ENCODE measurements at places on chromosomes 7 and 10.

GRCh38 chr7:34107276-34107675 is 201.9 kb downstream of the BMPER start:
- H3K4me1 ChIP-seq, result peaks cover 4% of the 10 kb centered on the region
- no peaks in the 10 kb centered on the region for H3K36me3 ChIP-seq
- H3K27me3 ChIP-seq, result no peaks in the 10 kb centered on the region

- H3K4me1 ChIP-seq, result no peaks in the 10 kb centered on the region
- H3K27me3 ChIP-seq, result no peaks in the 10 kb centered on the region
- H3K27ac ChIP-seq, result no peak within 1 kb of the TSS
- no peak within 1 kb of the TSS for H3K4me3 ChIP-seq
- H3K36me3 ChIP-seq, result no peaks in the 10 kb centered on the region
These were observed at the start of gene ADGRA1 for GRCh38 chr10:133087679-133088178. Gene ADGRA1 (plus strand): TSS chr10:133087924. CDS start chr10:133088910, 986 bp downstream.

DNA sequence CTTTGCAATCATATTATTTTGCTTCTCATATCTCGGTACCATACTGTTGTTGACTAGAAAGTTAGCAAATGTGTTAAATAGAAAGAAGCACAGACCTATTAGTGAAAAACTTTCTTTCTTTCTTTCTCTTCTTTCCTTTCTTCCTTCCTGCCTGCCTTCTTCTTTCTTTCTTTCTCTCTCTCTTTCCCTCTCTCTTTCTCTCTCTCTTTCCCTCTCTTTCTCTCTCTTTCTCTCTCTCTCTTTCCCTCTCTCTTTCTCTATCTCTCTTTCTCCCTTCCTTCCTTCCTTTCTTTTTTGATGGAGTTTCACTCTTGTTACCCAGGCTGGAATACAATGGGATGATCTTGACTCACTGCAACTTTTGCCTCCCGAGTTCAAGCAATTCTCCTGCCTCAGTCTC is 1160.6 kb downstream of the GATA3 start:
- H3K4me3 ChIP-seq, result no peak overlapping the region
- H3K27me3 ChIP-seq, result no peaks in the 10 kb centered on the region
- H3K4me1 ChIP-seq, result no peaks in the 10 kb centered on the region
- DNase-seq, result no peak

DNA sequence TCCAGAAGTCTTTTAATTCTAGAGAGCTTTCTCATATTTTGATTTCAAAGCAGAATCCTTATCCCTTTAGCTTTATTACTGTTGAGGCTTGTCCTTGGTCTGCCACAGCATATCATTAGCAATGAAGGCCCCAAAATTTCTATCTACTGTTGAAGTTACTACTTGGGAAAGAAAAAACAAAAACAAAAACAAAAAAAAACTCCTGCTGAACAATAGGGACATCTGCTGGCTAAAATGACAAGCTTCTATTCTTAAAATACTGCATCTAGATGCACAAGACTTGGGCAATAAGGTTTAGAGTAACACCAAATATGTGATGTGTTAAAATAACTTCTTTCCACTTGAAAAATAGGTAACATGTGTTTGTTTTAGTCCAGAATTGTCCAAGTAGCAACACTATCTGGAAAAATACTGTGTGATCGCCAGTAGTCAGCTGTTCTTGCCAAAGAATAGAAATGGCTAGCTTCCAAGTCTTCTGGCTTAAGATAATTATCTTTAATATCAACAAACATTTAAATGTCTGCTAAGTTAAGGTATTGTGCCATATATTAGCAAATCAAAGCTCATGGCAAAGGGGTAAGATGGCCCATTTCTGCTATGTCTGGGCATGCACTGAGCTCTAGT is 3.8 kb upstream of the DMTF1 start:
- H3K36me3 ChIP-seq, result no peaks in the 10 kb centered on the region
- H3K27ac ChIP-seq, result no peak overlapping the region
- no peaks in the 10 kb centered on the region for H3K27me3 ChIP-seq
- H3K4me1 ChIP-seq, result peaks cover 2% of the 10 kb centered on the region
- H3K4me3 ChIP-seq, result no peak overlapping the region

DNA sequence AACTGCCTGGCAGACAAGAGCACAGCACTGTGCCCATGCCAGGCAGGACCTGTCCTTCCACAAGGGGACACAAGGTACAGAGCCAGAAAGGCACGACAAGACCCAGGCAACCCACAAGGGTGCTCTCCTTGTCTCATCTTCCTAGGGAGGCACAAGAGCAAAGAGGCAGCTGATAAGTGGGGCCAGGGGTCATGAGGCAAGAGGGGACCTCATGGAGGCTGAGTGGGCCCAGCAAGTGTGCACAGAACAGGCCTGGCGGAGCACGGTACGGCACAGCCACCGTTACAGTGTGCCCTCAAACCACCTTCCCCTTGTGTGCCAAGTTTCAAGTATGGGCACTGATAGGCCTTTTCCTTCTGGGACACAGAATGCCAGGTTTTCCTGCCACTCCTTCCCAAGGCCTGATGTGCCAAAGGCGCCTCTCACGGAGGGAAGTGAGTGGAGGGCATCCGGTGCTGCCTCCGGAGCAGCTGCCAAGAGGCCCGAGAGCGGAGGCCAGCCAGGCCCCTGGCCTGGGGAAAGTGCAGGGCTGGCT is 75.6 kb downstream of the FAM53B start:
- no peaks in the 10 kb centered on the region for H3K27me3 ChIP-seq
- H3K4me3 ChIP-seq, result no peak overlapping the region
- no peaks in the 10 kb centered on the region for H3K4me1 ChIP-seq
- DNase-seq, result no peak
- no peak overlapping the region for H3K27ac ChIP-seq

- no peaks in the 10 kb centered on the region for H3K4me1 ChIP-seq
- no peaks in the 10 kb centered on the region for H3K36me3 ChIP-seq
- H3K27me3 ChIP-seq, result no peaks in the 10 kb centered on the region
These were observed 30.0 kb upstream of the MSRB2 start for GRCh38 chr10:23065181-23065948.

GRCh38 chr7:88321694-88322093 is 15.0 kb upstream of the STEAP4 start:
- H3K4me1 ChIP-seq, result no peaks in the 10 kb centered on the region
- no peaks in the 10 kb centered on the region for H3K36me3 ChIP-seq
- H3K4me3 ChIP-seq, result no peak overlapping the region
- H3K27me3 ChIP-seq, result no peaks in the 10 kb centered on the region

- H3K4me3 ChIP-seq, result no peak overlapping the region
- H3K27ac ChIP-seq, result no peak overlapping the region
- H3K27me3 ChIP-seq, result no peaks in the 10 kb centered on the region
- H3K36me3 ChIP-seq, result no peaks in the 10 kb centered on the region
These were observed 308.2 kb downstream of the AUTS2 start for GRCh38 chr7:69906283-69906995.

DNA sequence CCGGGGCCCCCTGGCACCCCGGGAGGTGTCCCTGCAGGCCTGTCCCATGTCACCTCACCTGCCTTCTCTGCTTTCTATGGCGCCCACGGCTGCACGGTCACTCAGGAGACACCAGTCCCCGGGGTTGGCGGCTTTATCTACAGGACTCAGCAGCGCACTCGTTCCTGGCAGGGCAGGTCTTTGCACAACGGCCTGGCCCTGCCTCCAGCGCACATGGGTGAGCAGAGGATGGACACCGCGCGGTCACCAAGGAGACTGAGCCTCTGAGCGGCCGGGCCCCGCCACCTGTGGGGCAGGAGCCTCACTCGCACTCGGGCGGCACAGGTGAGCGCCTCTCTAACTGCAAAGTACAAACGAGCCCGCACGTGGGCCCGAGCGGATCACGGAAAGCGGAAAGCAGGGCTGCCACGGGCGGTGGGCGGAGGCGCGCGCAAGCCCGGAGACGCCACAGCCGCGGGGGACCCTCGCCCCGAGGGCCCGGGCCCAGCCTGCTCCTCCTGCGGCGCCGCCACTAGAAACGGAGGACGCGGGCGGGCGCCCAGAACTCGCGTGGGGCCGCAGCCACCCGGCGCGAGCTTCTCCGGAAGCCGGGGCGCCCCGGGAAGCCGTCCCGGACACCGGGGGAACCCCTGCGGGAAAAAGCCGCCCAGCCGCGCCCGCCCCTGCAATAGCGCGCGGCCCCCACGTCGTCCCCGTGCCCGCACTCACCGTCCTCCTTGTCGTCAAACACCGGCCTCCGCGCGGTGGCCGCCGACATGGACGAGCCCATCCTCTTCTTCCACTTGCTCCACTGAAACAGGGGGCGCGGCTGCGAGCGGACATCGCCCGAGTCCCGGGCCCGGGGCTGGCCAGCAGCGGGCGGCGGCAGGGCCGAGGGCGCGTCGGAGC is 642 bp downstream of the STK32C start:
- DNase-seq, result peak; percentile 7
- H3K4me1 ChIP-seq, result no peaks in the 10 kb centered on the region
- H3K36me3 ChIP-seq, result no peaks in the 10 kb centered on the region
- H3K4me3 ChIP-seq, result peak overlapping the region; percentile 34
- H3K27ac ChIP-seq, result no peak overlapping the region
- no peaks in the 10 kb centered on the region for H3K27me3 ChIP-seq

DNA sequence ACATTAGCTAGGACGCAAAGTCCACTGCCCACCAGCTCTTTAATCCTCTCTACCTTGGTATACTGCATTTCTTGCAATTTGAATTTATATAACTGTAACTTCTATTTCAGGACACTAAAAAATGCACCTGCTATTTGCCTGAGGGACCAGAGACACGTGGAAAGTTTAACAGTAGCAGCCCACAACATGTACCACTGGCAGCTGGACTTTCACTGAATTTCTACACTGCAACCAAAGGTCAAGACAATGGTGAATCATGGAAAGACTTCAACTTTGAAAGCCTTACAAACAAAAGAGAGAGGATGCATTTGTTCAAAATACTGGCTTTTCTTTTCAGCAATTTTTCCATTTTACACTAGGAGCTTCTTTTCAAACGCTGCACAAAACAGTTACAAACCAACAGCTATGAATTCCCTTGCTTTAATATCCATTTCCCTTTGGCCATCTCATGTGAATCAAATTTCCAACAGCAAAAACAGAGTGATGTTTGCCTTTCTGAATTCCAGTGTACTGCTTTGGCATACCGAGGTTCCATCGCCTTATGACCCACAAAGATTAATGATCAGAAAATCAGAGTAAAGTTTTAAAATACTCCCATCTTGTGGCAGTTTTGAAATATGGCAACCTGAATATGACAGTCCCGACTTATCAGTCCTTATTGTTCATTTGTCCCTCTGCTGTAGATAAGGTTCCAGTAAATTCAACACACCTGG is 29.9 kb upstream of the HNRNPH3 start:
- no peaks in the 10 kb centered on the region for H3K4me1 ChIP-seq
- H3K4me3 ChIP-seq, result no peak overlapping the region
- H3K27ac ChIP-seq, result no peak overlapping the region
- H3K36me3 ChIP-seq, result no peaks in the 10 kb centered on the region
- H3K27me3 ChIP-seq, result no peaks in the 10 kb centered on the region

- no peak overlapping the region for H3K4me3 ChIP-seq
- no peak overlapping the region for H3K27ac ChIP-seq
- H3K27me3 ChIP-seq, result no peaks in the 10 kb centered on the region
- no peaks in the 10 kb centered on the region for H3K4me1 ChIP-seq
- no peak for DNase-seq
These were observed 86.0 kb downstream of the CH25H start for GRCh38 chr10:89120931-89121763.

DNA sequence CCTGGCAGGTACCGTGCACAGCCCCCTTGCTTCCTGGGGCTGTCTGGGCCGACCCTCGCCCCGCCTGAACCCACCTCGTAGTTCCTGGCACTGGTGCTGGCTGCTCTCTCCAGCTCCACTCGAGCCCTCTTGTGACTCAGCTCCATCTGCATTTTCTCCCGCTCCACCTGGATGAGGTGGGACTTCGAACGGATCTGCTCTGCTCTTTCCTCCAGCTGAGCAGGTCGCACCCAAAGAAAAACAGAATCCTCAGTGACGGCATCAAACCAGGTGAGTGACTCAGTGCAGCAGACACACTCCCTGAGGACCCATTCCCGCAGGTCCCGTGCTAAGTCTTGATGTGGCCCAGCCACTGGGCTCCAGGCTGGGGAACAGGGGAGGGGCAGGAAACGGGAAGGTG is 7.4 kb downstream of the MAD1L1 start:
- H3K27ac ChIP-seq, result no peak overlapping the region
- H3K4me1 ChIP-seq, result no peaks in the 10 kb centered on the region
- no peak for DNase-seq
- no peak overlapping the region for H3K4me3 ChIP-seq

DNA sequence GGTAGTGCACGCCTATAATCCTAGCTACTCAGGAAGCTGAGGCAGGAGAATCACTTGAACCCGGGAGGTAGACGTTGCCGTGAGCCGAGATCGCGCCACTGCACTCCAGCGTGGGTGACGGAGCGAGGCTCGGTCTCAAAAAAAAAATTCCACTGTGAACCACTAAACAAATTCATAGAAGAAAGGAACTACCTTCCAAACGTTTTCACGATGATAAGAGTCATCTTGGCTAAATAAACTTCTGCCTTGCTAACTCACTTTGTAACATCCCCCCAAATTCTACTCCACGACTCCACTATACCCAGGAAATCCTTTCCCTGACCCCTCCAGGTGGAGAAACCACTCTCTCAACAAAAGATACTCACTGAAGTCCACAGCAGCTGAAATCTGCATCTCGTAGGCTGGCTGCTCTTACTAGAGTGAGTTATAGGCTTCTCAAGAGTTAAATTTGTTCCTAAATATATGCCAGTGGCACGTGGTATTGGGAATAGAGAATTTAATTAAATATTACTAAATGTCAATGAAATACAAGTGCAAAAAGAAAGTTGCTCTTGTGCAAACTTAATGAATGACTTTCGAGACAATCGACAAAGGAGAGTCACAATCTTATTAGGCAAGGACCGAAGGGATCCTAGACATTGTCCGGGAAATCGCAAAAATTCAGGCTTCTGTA is 1.6 kb upstream of the GTF2I start:
- H3K36me3 ChIP-seq, result no peaks in the 10 kb centered on the region
- no peak for DNase-seq
- no peaks in the 10 kb centered on the region for H3K27me3 ChIP-seq
- peak overlapping the region; percentile 38 for H3K27ac ChIP-seq
- peaks cover 7% of the 10 kb centered on the region for H3K4me1 ChIP-seq

DNA sequence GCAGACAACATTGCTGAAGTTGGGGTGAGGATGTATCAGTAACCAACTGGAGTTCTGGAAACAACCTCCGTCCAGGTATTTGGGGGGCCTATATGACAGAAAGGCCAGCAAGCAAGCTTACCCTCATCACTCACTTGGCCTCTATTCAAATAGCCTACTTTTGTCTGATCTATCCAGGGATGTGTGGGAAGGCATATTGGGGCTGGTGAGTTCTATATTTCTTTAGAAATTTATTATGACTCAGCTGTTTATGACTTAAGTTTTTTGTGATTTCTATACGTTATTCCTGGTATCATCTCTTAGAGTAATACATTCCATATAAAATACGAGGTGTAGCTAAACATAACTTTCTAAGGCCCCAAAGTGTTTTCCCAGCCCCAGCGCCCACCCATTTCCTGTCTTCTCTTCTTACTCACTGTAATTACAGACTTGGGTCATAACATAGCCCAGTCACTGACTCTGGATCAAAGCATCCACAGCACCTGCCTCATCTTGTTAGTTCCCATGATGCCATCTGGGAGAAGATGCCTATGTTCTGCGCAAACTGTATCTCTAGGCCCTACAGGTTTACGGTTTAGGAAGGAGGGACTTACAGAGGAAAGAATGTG is 18.1 kb downstream of the GARS1 start:
- peaks cover 22% of the 10 kb centered on the region for H3K36me3 ChIP-seq
- no peak for DNase-seq
- no peaks in the 10 kb centered on the region for H3K27me3 ChIP-seq
- no peak overlapping the region for H3K27ac ChIP-seq
- no peaks in the 10 kb centered on the region for H3K4me1 ChIP-seq

- H3K4me3 ChIP-seq, result no peak overlapping the region
- H3K27ac ChIP-seq, result no peak overlapping the region
- H3K27me3 ChIP-seq, result no peaks in the 10 kb centered on the region
- DNase-seq, result no peak
These were observed 154.0 kb downstream of the SGMS1 start for GRCh38 chr10:50469778-50470193.

GRCh38 chr7:7264306-7265040 is 82.1 kb downstream of the C1GALT1 start:
- no peaks in the 10 kb centered on the region for H3K27me3 ChIP-seq
- no peak overlapping the region for H3K27ac ChIP-seq
- no peak for DNase-seq
- H3K36me3 ChIP-seq, result no peaks in the 10 kb centered on the region
